ENCODE measurements at places on chromosomes 2 and 18. TPM values are rescaled to one million over a fixed set of nuclear protein-coding genes. Genes with fewer than 3 reads are reported as not detected.
A peak's percentile ranks its signal among the peaks of the same experiment; 100 is the strongest.

The CRYGC gene
- total RNA-seq: not detected

The ANKRD44 gene
- total RNA-seq: 9.1 TPM

The IGFBP5 gene
- total RNA-seq: 441 TPM

The ST8SIA3 gene
- not detected for total RNA-seq

The PIGN gene
- 29.6 TPM for total RNA-seq

The ZNF396 gene
- 1.7 TPM for total RNA-seq

The GALR1 gene
- total RNA-seq: not detected

The SIGLEC15 gene
- total RNA-seq: 0.61 TPM

The GAREM1 gene
- total RNA-seq: 12.2 TPM

The ASXL3 gene
- 2.5 TPM for total RNA-seq

The MRO gene
- 4.3 TPM for total RNA-seq

The NEU2 gene
- not detected for total RNA-seq

The RUFY4 gene
- total RNA-seq: not detected

The NTSR2 gene
- total RNA-seq: not detected

The PAX8 gene
- total RNA-seq: 1.7 TPM

The MEP1B gene
- not detected for total RNA-seq

The LINC00305 gene
- not detected for total RNA-seq

The CDCA7 gene
- total RNA-seq: 3.7 TPM

DNA sequence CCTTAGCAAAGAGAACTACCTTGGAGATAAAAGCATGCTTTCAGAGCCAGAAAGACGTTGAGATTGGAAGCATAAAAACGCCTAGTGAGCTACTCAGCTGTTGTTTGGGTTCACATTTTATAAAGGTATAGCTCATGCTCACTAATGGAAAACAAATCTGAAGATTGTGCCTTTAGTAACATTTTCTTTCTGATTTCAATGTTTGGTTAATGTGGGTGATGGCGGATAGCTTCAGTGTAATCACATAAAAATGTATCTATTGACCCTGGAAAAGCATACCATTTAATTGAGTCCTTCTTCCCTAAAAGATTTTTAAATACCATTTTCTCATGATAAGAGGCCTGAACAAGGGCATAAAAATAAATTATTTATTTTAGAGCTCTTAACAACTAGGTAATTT is 73.4 kb downstream of the DTNA start:
- no peak for DNase-seq

DNA sequence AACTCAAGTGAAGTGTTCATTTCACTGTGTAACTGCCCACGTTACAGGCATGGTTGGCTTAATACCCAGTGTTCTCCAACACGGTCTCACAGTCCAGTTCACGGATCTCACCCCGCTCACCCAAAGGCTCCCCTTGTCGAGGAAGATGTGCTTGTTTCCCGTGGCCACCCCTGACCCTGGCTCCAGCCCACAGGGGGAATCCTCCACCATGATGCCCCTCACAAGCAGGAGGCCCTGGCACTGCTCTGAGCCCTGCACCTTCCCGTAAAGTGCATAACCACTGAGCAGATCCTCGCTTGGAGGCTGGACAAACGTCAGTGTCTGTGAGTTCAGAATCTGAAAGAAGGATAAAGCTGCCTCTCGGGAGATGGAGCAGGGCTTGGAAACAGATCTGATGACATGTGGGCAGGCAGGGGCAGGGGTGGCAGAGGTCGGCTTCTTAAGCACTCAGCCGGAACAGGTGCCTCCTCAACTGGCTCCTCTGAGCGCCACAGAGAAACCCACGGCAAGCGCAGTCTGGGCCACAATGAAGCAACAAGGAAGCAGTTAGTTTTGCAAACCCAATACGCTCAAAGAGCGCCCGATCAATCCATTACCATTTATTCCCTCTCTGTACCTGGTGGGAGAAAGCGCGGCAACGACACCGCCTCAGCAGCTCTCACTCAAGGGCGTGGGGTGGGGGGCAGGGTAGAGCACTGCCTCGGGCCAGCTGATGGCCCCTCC is 17.6 kb downstream of the HDAC4 start:
- no peak for DNase-seq

- DNase-seq: no peak
Observed at GRCh38 chr2:29182920-29183319, 67.7 kb downstream of the CLIP4 start.

GRCh38 chr18:32595832-32596231 is 125.2 kb upstream of the GAREM1 start:
- no peak for DNase-seq

- no peak for DNase-seq
Observed at GRCh38 chr2:120210270-120210693, 12.9 kb downstream of the TMEM185B start.

GRCh38 chr2:66173645-66174044 is 261.3 kb upstream of the MEIS1 start:
- DNase-seq: no peak

GRCh38 chr2:85838641-85839040 is 50.1 kb downstream of the ST3GAL5 start:
- no peak for DNase-seq

GRCh38 chr2:10432311-10433181 is 15.6 kb downstream of the ODC1 start:
- no peak for DNase-seq

DNA sequence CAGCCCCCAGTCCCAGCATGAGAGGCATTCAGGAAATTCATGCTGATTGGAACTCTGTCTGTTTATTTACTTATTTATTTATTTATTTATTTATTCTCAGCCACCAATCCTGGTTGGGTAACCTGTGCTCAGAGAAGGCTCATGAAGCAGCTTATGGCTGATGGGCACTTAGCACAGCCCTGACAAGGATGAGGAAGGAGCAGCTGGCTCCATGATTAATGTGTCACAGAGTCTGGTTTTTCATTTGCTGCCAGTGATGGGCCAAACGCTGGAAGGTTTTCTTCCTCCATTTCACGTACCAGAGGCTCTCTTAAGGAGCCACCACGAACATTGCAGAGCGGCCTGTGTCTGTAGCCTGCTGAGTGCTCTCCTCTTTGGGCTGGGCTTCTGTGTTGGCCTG is 28.3 kb upstream of the KCNS3 start:
- no peak for DNase-seq

GRCh38 chr18:28960146-28960545 is 783.2 kb upstream of the CDH2 start:
- DNase-seq: no peak

DNA sequence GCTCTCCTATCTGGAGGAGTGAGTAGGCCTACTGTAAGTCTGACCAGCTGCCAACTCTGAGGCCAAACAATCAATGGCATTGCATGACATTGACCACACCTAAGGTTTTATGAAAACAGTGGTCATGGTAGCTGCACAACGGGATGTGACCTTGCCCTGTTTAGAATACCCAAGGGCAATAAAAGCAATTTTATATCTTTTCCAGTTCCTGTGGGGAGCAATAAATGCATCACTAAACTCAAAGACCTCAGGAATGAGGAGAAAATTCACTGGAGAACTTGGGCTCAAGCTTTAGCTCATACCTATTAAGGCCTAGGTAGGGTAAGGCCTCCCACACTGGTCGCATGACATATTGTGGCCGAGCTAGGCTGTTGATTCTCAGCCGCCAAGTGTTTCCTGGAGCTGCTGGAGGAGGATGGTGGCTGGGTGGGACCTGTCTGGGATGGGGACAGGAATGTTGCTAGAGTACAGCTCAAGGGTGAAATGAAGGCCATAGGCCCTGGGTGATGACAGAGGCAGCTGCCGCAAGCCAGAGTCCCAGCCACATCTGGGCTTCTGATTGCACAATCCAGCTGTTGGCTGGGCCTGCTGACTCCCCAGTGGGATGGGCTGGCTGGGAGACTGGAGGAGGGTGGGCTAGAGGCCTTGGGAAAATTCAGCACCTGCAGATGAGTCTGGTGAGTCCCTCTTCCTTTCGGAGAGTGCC is 313.7 kb downstream of the CYP26B1 start:
- peak; percentile 55 for DNase-seq

DNA sequence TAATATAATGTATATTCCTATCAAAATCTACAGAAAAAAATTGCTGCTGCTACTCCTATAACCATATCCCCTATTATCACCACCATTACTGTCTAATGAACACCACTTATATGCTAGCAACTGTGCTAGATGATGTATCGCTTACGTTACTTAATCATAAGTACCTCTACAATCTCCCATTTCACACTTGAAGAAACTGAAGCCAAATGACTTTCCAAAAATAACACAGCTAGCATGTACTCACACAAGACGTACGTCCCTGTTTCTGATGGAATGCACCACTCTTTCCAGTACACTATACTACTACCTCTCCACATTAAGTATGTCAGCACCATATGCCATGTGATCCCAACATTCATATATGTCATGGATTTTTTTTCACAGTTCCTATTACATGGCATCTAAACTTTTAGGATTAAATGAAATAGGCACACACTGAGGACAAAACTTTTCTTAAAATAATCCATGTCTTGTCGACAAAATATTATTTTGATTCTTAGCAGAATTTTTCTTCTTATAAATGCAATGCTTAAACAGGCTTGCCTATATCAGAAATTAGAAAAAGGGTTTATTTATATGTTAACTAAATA is 112.8 kb downstream of the NBAS start:
- DNase-seq: no peak

- no peak for DNase-seq
Observed at GRCh38 chr2:222689322-222689721, 17.9 kb downstream of the MOGAT1 start.

DNA sequence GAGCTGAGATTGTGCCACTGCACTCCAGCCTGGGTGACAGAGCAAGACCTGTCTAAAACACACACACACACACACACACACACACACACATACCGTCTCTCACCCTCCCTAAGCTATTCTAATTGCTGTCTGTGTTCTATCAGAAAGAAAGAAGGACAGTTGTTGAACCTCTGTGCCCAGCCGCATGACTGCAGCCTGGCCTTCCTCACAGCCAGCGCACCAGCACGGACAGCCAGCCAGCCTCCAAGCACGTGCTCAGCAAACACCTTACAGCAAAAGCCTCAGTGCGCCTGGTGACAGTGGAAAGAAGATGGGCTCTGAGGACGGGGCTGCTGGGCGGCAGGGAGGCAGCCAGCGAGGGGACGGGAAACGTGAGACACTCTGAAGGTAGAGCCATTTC is 58.0 kb downstream of the ZNF516 start:
- peak; percentile 58 for DNase-seq

DNA sequence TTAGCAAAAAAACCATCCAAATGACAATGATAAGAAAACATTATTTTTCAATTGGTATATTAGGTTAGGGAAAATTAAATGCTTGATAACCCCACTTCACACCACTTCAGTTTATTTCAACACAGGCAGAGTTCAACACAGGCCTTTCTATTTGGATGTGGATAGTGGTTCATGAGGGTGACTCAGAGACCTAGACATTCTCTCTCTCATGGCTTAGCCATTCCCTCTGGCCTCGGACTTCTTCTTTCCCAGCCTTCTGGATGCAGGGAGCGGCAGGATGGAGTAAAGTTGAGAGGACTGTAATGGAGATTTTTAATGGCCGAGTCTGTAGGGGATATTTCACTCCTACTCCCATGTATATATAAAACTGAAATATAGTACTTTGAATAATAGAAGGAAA is 109.7 kb downstream of the CTNNA2 start:
- DNase-seq: no peak

GRCh38 chr2:111202266-111203040 is 81.7 kb downstream of the BCL2L11 start:
- no peak for DNase-seq

GRCh38 chr2:1546023-1546591 is 132.8 kb downstream of the TPO start:
- no peak for DNase-seq

GRCh38 chr2:128644718-128645256 is 326.1 kb upstream of the HS6ST1 start:
- no peak for DNase-seq

GRCh38 chr18:63186520-63187222 is 132.9 kb downstream of the BCL2 start:
- DNase-seq: no peak

DNA sequence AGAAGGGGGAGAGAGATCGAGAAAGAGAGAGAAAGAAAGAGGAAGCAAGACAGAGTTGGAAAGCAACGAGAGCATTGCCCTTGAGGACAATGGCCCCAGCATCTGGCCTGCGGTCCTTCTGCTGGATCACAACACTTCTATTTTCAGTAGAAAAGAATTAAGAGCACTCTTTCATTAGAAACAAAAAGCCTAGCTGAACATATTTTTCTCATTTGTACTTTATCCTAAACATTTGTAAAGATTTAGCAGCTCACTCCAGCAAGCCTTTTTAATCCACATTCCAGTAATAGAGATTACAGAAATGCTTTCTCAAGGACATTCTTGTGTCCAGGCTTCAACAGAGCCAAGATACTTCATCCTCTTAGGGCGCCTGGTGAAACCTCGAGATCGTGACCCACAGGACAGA is 31.6 kb upstream of the AFF3 start:
- no peak for DNase-seq

- no peak for DNase-seq
Observed at GRCh38 chr2:190420801-190421200, 12.6 kb downstream of the MFSD6 start.

DNA sequence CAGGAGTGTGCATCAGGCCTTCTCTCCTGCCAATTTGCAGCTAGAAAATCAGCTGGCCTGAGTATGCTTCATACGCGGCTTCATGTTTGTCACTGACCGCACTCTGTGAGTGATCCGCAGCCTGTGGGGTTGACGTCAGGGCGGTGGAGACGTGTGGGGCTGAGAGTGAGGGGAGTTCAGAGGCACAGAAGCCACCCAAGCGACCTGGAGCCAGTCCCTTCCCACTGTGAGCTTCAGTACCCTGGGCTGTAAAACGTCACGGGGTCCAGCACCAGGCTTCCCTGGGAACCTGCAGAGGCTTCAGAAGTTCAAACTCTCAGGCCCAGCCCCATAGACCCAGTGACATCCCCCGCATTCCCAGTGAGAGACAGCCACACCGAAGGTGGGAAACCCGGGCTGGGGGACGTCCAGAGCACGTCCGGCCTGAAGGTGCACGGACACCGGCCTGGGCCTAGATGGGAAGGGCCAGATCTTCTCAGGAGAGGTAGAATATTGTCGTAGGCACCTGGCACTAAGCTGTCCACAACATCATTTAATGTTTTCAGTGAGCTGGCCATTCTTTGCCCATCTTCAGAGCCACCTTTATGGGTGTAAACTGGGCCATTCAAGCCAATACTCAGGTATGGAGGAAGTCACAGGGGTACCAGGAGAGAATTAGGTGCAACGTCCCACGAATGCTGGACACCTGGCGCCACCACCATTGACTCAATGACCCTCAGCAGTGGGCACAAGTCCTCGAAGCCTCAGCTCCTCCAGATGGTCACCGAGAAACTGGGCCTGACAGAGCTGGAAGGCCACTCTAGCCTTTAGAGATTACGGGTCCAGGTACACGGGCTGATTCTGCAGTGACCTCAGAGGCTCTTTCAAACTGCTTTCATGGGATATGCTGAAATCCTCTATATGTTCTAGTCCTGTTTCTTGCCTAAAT is 235.6 kb upstream of the MYT1L start:
- no peak for DNase-seq

GRCh38 chr2:157261199-157261782 is 3.8 kb downstream of the GALNT5 start:
- DNase-seq: no peak

GRCh38 chr18:3761266-3761665 is 311.3 kb downstream of the TGIF1 start:
- DNase-seq: no peak

- no peak for DNase-seq
Observed at GRCh38 chr18:33820517-33821371, 242.7 kb downstream of the ASXL3 start.

GRCh38 chr2:620471-621302 is 56.5 kb downstream of the TMEM18 start:
- DNase-seq: no peak

GRCh38 chr18:70461323-70462077 is 172.7 kb downstream of the SOCS6 start:
- DNase-seq: no peak

- no peak for DNase-seq
Observed at GRCh38 chr2:45282646-45283045, 273.4 kb upstream of the SIX2 start.

GRCh38 chr2:163374282-163374681 is 361.5 kb downstream of the FIGN start:
- DNase-seq: no peak
